Fibroblast of villous mesenchyme (primary cell): ENCODE measurements at places on chromosomes 5 and 9.

GRCh38 chr9:90141723-90142122 is 500.9 kb downstream of the DIRAS2 start:
- peak; percentile 36 for DNase-seq

DNA sequence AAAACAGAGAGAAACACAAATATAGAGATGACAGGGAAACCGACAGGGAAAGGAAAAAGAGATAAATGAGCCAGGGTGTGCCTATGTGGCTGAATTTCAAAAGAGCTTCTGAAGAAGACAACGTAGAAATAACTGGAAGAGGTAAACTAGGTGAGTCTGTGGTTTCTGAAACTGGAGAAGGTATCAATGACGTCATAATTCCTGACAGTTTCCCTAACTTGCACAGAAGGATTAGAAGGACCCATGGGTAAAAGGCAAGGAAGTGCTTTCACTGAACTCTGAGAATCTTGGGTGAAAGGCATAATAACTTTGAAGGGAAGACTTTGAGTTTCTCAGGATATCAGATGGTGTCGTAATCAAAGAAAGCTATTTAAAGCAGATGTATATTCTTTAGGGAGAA is 790.8 kb upstream of the NUDT12 start:
- no peak for DNase-seq

DNA sequence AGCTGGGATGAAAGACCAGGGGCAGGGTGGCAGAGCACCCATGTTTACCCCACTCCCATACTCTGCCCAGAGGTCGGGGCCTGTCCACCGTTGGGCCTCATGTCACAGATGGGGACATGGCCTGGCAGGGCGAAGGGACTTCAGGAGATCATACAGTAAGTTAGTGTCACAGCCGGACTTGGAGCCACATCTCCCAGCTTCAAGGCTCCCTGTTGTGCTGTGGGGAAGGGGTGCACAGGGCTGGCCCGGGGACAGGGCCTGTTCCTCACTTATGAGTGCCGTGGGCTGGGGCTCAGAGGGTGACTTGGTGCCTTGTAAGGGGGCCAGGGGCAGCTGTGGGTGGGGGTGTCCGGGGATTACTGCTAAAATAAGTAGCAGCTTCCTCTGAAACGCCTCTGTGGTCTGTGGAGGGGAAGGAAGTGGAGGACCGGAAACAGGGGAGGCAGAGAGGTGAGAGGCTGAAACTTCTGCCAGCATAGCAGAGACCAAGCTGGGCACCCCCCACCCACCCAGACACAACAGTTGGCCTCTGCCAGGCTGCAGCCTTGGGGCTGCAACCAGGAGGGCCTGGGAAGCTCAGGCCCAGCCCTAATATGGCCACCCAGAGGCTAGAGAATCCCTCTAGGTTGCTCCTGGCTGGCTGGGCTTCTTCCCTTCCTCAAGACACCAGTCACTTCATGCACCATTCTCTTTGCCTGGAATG is 41.1 kb upstream of the NEK6 start:
- no peak for DNase-seq

- DNase-seq = no peak
These were observed 11.1 kb downstream of the LHFPL2 start for GRCh38 chr5:78637468-78637867.

DNA sequence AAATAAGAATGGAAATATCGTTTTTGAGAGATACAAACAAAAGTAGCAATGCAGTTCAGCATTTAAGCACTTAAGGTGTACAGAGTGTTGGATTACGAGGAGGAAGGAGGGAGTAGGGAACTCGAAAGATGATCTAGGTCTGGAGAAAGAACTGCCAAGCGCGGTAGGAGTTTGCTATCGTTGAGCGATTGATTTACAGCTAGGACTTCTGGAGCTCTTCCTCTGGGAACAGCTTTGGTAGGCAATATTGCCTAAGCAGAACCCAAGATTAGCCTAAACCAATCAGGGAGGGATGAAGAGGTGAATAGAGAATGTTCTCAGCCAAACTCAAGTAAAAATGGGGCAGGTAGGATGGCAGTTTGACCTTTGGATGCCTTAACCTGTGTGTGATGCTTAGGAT is 965 bp downstream of the CLTA start:
- no peak for DNase-seq

GRCh38 chr5:118789366-118789765 is 199.0 kb downstream of the DTWD2 start:
- DNase-seq = peak; percentile 4

DNA sequence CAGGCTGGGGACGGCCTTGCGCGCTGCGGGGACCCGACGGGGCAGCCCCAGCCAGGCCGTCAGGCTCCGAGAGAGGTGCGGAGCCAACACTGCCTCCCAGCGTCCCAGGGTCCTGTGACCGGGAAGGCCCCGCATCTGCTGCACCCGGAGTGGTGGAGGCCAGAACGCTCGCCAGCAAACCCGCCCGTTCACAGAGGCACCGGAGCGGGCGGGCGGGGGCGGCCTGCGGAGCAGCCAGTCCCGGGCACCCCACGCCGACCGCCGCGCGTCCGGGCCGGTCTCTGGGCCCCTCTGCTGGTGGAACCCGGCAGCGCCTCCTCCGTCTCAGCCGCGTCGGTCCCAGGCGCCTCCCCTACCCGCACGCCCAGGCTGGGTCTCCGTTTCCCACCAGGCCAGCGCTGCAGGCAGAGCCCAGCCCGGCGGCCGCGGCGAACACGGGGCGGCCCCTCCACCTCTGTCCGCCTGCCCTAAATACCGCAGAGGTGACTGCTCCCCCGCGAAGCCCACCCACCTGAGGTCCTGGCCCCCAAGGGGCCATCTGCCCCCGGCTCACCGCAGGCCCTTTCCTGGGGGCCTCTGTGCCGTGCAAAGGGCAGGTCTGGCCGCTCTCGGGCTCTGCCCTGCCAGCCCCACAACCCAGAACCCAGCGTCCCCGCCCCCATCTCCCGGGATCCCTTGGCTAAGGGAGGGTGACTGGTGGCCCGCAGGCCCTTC is 15.9 kb downstream of the EXD3 start:
- DNase-seq = peak; percentile 59

- no peak for DNase-seq
These were observed 110.9 kb upstream of the DMAC1 start for GRCh38 chr9:7910426-7911020.

- no peak for DNase-seq
These were observed 338.4 kb downstream of the DNAH5 start for GRCh38 chr5:13606051-13606450.
